ENCODE measurements at places on chromosomes 4 and X. TPM values are rescaled to one million over a fixed set of nuclear protein-coding genes. Genes with fewer than 3 reads are reported as not detected.

Gene UVSSA
- 39.5 TPM for total RNA-seq

Gene PPP2R2C
- total RNA-seq: 0.19 TPM

DNA sequence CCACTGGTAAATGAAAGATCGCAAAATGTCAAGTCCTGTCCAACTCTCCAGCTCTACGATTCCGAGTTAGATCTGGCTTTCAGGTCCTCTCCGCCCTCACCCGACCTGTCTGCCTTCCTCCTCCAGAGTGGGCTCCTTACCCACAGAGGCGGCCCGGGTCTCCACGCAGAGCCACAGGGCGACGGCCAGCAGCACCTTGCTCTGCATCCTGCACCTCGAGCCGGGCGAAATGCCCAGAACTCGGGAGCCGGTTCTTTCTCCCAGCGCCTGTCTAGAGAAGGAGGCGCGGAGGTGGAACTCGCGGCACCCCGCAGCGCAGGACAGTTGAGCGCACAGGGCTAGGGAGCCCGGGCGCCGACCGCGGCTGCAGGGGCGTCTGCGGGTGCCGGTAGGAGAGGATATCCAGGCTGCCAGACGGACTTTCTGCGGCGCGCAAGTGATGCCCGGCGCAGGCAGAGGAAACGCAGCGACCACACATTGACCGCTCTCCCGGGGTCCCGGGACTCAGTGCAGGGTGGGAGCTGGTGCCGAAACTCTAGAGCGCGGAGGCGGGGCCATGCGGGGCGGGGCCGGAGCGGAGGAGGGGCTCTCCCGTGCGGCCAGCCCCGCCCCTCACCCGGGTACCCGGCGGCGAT is at the start of gene KDR:
KDR (minus strand) TSS at position 509 of the 635 bp plus-strand sequence; CDS start at position 207, 302 bp downstream.
- peaks cover 69% of the 10 kb centered on the region for H3K27me3 ChIP-seq
- DNase-seq: peak; percentile 29
- H3K4me1 ChIP-seq: peaks cover 13% of the 10 kb centered on the region
- no peaks in the 10 kb centered on the region for H3K36me3 ChIP-seq

- peaks cover 8% of the 10 kb centered on the region for H3K27me3 ChIP-seq
- no peaks in the 10 kb centered on the region for H3K36me3 ChIP-seq
- H3K27ac ChIP-seq: no peak overlapping the region
- no peaks in the 10 kb centered on the region for H3K4me1 ChIP-seq
- DNase-seq: no peak
Measured at GRCh38 chrX:140071037-140071436, 105.7 kb upstream of the CXorf66 start.

- no peak for DNase-seq
- no peaks in the 10 kb centered on the region for H3K27me3 ChIP-seq
- no peak overlapping the region for H3K27ac ChIP-seq
- peaks cover 4% of the 10 kb centered on the region for H3K36me3 ChIP-seq
Measured at GRCh38 chr4:184280591-184281071, 63.0 kb upstream of the ENPP6 start.

- DNase-seq: no peak
- peaks cover 9% of the 10 kb centered on the region for H3K4me1 ChIP-seq
- no peak overlapping the region for H3K27ac ChIP-seq
- peaks cover 4% of the 10 kb centered on the region for H3K27me3 ChIP-seq
Measured at GRCh38 chr4:87939978-87940690, 35.4 kb upstream of the SPP1 start.

DNA sequence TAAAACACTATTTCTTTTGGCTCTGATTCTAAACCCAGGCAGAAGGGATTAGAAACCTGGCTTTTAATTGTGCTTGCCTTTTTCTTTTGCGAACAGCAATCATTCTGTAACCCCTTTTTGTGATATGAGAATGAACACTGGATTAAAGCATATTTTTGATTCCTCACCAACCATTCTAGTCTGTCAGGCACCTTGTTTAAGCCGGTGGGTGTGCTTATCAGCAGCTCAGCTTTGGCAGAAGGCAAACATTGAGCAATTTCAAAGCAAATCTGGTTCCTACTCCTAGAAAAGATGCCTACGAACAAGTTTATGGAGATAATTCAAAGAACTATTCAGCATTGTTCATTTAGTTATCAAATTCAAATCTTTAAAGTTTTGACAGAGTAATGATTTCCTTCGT is 265.1 kb upstream of the FAM241A start:
- DNase-seq: no peak
- no peak overlapping the region for H3K27ac ChIP-seq
- no peaks in the 10 kb centered on the region for H3K36me3 ChIP-seq
- no peak overlapping the region for H3K4me3 ChIP-seq
- no peaks in the 10 kb centered on the region for H3K27me3 ChIP-seq

- no peaks in the 10 kb centered on the region for H3K27me3 ChIP-seq
- DNase-seq: no peak
- H3K36me3 ChIP-seq: no peaks in the 10 kb centered on the region
- H3K4me1 ChIP-seq: peaks cover 11% of the 10 kb centered on the region
- H3K27ac ChIP-seq: no peak overlapping the region
Measured at GRCh38 chr4:150089732-150090131, 11.5 kb downstream of the DCLK2 start.

DNA sequence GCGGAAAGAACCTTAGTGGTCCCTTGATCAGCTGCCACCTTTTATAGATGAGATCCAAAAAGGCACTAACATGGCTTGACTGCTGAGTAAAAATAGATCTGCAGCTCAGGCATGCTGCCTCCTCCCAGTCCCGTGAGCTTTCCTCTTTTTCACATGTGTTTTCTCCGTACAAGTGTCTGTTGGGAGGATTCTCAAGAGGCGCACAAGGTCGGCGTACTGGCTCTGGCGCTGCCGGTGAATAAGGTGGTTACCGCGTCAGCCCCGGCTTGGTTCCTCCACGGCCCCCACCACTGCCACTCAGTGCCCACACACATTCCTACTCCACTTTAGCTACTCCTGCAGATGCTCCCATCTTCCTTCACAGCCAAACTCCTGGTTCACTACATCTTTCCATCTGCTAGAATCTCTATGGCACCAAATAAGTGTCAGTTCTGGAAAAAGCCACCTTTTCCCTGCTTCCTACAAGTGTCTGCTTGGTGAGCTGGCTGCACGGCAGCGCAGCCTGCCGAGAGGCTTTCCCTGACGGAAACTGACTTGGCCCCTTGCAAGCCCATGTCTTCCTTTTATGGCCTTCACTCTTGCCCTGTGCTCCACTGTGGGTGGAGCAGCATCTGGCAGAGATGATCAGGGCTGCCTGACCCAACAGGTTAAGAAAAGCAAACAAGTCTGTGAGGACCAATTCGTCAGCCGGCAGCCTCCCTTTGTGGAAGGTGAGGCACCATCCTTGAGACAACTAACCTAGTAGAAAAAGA is 99.8 kb downstream of the KLHL8 start:
- peaks cover 28% of the 10 kb centered on the region for H3K36me3 ChIP-seq
- no peak overlapping the region for H3K4me3 ChIP-seq
- no peak for DNase-seq

DNA sequence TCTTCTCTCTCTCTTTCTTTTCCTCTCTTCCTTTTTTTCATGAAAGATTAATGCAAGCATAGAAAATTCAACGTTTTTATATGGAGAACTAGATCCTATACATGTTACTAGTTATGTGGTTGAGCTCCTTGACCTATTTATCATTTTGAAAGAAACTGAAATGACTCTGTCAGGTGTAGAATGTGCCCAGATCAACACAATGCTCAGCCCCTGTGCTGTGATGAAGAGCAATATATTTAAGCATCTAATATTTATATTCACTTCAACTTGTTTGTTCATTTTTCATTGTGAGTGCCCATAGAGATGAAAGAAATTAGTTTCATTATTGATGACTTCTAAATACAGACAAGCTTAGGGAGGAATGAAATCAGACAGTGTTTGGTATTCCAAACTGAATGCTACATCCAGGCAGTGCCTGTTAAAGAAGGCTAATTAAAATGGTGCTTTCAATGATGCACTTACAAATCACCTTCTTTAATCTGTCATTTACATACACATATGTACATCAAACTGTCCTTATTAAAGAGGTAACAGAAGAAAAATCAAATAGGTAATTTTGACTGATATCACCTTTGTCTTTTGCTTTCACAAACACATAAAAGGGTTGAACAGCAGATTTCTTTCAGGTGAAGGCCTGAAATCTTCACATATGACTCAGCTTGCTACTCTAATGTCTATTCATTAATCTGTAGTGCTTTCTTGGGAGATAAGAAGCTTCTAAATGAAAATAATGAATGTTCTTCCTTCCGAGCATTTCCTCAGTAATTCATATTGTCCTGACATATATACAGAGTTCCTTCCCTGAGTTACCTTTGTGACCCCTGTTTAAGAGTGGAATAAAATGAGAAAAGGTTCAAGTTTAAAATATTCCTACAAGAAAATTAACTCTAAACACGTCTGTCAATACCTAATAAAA is 915.9 kb downstream of the PDHA2 start:
- H3K27ac ChIP-seq: no peak overlapping the region
- H3K4me3 ChIP-seq: no peak overlapping the region
- DNase-seq: no peak
- H3K27me3 ChIP-seq: no peaks in the 10 kb centered on the region
- H3K4me1 ChIP-seq: no peaks in the 10 kb centered on the region
- no peaks in the 10 kb centered on the region for H3K36me3 ChIP-seq

DNA sequence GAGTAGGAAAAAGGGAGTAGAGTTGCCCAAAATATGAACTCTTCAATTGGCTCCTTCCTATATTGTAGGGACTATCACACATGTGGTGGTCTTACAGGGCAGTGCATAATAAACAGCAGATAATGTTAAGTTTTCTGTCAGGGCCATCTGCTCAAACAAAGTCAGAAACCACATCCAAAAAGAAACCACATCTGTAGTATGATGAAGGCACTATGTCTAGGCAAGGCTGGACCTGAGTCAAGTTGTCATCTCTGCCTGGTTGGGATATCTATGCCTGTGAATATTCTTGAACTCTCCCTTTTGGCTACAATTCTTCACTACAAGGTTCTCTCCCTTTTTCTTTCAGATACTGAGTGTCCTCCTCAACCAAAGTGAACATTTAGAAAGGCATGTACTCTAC is 109.4 kb upstream of the C1GALT1C1 start:
- H3K36me3 ChIP-seq: no peaks in the 10 kb centered on the region
- no peak for DNase-seq
- H3K27ac ChIP-seq: no peak overlapping the region
- no peak overlapping the region for H3K4me3 ChIP-seq
- H3K27me3 ChIP-seq: no peaks in the 10 kb centered on the region

- no peak for DNase-seq
- peak overlapping the region; percentile 95 for H3K27ac ChIP-seq
- H3K4me1 ChIP-seq: peaks cover 2% of the 10 kb centered on the region
- no peak overlapping the region for H3K4me3 ChIP-seq
Measured at GRCh38 chrX:47321823-47322371, 48.5 kb upstream of the ZNF157 start.

DNA sequence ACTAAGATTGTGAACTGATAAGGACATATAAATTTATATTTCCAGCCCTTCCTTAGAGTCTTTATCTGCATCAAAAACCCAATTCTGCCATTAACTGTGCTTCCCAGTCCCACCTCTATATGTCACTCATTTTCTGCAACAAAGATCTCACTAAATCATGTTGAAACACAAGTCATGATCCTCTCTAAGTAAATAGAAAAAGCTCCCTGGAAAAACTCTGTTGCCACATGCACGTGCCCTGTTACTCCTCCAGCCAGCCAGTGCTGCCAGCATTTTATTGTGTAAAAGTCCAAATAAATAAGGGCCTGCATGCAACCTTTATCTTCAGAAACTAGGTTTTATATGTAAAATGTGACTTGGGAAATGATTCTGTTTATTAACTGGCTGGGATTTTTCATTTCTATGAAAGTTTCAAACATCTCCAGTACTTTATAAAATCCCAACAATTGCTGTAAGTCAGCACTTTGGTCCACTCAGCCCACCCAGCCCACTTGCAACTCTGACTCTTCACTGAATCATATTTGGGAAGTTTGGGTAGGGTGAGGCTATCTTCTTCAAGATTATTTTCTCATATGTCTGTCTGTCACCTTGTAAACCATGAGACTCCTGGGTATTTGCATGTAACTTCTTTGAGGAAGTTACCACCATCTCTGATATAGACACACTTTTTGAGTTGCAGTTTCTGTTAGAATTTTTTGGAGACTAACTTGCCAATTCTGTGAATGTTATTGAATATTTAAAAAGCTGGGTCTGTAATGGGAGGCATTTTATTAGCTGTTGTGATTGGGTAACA is 40.0 kb upstream of the SMARCA5 start:
- peaks cover 6% of the 10 kb centered on the region for H3K36me3 ChIP-seq
- no peaks in the 10 kb centered on the region for H3K27me3 ChIP-seq
- H3K4me3 ChIP-seq: no peak overlapping the region

DNA sequence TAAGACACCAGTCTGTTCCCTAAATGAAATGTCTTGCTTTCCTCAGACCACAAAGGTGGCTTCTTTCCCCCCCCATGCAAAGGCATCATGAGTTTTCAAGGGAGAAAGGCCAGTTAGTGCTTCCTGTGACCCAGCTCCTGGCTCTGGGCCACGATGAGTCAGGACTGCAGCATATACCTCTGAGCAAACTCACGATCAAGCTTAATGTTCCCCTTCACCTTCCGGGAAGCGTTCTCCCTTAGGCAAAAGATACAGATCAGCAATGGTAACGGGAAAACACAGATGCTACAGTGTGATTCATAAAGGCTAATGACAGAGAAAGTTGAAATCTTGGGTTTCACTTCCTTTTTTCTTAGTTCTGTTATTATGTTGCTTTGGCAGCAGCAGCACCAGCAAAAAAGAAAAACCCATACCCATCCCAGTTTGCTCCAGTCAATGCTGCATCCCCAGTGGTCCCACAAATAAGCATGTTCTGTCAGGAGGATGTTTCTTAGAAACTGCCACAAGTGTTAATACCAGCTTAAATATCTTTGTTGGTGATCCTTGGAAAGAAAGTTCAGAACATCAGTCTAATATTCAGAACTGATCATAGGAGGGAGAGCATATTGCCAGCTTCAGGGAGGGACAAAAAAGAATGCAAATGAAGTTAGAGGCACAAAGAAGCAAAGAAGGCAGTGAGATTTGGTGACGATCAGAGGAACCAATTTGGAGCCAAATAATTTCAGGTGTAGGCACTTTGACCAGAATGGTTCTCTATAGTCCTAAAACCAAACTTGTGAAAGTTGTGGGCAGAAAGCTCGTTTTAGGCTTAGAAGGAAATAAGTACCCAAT is 41.2 kb downstream of the LONRF3 start:
- H3K4me1 ChIP-seq: no peaks in the 10 kb centered on the region
- H3K27me3 ChIP-seq: no peaks in the 10 kb centered on the region
- no peak overlapping the region for H3K27ac ChIP-seq
- H3K4me3 ChIP-seq: no peak overlapping the region

- peak overlapping the region; percentile 91 for H3K27ac ChIP-seq
- H3K4me1 ChIP-seq: peaks cover 50% of the 10 kb centered on the region
- peaks cover 10% of the 10 kb centered on the region for H3K36me3 ChIP-seq
- H3K4me3 ChIP-seq: no peak overlapping the region
- no peak for DNase-seq
Measured at GRCh38 chrX:6990552-6991193, 156.8 kb upstream of the STS start.

GRCh38 chrX:14351611-14352303 is 177.6 kb upstream of the GLRA2 start:
- no peak overlapping the region for H3K4me3 ChIP-seq
- no peaks in the 10 kb centered on the region for H3K27me3 ChIP-seq
- no peak overlapping the region for H3K27ac ChIP-seq
- H3K36me3 ChIP-seq: no peaks in the 10 kb centered on the region

All from progenitor cell of endocrine pancreas (in vitro differentiated cells).